ENCODE measurements at places on chromosomes 13 and 19. TPM values are rescaled to one million over a fixed set of nuclear protein-coding genes. Genes with fewer than 3 reads are reported as not detected.

DNA sequence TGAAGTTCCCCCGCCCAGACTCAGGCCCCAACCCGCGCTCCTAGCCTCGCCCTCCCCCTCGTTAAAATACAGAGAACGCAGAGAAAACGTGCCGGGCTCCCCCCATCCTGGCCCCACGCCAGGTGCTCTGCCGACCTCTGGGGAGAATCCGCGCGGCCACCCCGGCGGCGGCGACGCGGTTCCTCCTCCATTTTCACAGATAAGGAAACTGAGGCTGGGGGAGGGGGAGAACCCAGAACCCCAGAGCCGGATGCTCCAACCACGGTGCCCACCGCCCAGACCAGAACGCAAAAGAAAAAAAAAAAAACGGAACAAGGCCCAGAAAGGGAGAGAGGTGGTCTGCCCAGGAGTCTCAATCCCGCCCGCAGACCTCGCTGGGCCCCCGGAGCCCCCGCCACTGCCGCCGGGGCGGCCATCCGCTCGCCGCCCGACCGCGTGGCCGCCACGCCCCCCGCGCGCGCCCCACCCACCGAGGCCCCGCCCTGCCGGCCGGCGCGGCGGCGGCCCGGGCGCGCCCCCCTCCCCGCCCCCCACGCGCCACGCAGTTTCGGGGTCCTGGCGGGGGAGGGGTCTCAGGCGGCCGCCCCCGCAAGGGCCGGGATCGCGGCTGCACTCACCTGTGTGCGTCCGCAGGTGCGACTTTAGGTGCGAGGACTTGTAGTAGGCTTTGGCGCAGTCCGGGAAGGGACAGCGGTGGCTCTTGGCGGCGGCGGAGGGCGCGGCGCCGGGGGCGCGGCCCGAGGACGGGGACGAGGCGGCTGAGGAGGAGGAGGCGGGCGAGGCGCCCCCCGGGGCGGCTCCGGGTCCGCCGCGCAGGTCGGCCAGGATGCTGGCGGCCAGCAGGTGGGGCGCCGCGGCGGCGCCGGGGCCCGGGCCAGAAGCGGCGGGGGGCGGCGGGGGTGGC, 703 bp downstream of the KLF16 start:
- H3K4me1 ChIP-seq: peaks cover 16% of the 10 kb centered on the region
- DNase-seq: peak; percentile 83
- H3K36me3 ChIP-seq: no peaks in the 10 kb centered on the region
- peak overlapping the region; percentile 89 for H3K4me3 ChIP-seq
- no peaks in the 10 kb centered on the region for H3K27me3 ChIP-seq

GRCh38 chr19:13060964-13061927, 41.4 kb downstream of the LYL1 start:
- H3K27me3 ChIP-seq: peaks cover 81% of the 10 kb centered on the region
- H3K4me3 ChIP-seq: peak overlapping the region; percentile 78
- H3K27ac ChIP-seq: no peak overlapping the region
- peak; percentile 95 for DNase-seq

DNA sequence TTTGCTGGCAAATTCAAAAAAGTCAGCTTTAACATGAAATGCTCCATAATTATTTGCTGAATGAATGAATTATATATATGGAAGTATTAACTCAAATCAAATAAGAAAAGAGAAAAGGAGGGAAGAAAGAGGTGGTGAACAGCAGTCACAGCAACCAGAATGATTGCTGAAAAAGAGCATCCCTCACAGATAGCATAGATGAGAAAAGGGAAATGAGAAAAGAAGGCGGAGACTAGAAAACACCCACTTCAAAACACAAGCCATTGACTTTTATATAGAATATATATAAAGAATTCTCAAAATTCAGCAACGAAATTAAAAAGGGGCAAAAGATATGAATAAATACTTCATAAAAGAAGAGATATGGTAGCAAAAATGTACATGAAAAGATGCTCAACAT, 75.2 kb downstream of the CAB39L start:
- no peaks in the 10 kb centered on the region for H3K36me3 ChIP-seq
- H3K27me3 ChIP-seq: no peaks in the 10 kb centered on the region
- no peak overlapping the region for H3K4me3 ChIP-seq

DNA sequence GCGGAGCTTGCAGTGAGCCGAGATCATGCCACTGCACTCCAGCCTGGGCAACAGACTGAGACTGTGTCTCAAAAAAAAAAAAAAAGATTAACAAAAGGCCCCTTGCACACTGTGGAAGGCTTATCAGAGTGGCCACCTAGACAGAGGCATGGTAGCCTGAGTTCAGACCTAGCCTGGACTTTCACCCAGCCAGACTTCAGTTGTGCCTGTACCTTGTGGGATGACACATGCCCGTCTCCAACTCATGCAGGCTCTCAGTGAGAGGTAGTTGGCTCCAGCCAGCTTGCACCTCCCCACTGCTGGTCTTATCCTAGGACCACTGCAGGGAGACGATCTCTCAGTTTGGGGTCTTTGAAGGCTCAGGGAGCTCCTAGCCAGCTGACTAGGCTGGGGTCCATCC, 52.2 kb downstream of the GATAD2A start:
- peaks cover 20% of the 10 kb centered on the region for H3K4me1 ChIP-seq
- H3K27me3 ChIP-seq: no peaks in the 10 kb centered on the region
- H3K4me3 ChIP-seq: no peak overlapping the region
- H3K27ac ChIP-seq: no peak overlapping the region
- no peak for DNase-seq
- peaks cover 13% of the 10 kb centered on the region for H3K36me3 ChIP-seq

- no peak for DNase-seq
- H3K36me3 ChIP-seq: peaks cover 51% of the 10 kb centered on the region
- H3K4me1 ChIP-seq: peaks cover 3% of the 10 kb centered on the region
- no peak overlapping the region for H3K27ac ChIP-seq
- no peak overlapping the region for H3K4me3 ChIP-seq
- H3K27me3 ChIP-seq: no peaks in the 10 kb centered on the region
Observed at GRCh38 chr13:59954601-59955000, 209.1 kb downstream of the DIAPH3 start.

GRCh38 chr13:108964606-108965005, 335.2 kb downstream of the MYO16 start:
- no peak overlapping the region for H3K27ac ChIP-seq
- no peaks in the 10 kb centered on the region for H3K27me3 ChIP-seq
- no peaks in the 10 kb centered on the region for H3K4me1 ChIP-seq
- DNase-seq: no peak
- H3K36me3 ChIP-seq: no peaks in the 10 kb centered on the region

- H3K4me3 ChIP-seq: no peak overlapping the region
- no peaks in the 10 kb centered on the region for H3K27me3 ChIP-seq
- H3K36me3 ChIP-seq: peaks cover 5% of the 10 kb centered on the region
- no peak overlapping the region for H3K27ac ChIP-seq
Observed at GRCh38 chr13:93881411-93881810, 598.1 kb downstream of the DCT start.

DNA sequence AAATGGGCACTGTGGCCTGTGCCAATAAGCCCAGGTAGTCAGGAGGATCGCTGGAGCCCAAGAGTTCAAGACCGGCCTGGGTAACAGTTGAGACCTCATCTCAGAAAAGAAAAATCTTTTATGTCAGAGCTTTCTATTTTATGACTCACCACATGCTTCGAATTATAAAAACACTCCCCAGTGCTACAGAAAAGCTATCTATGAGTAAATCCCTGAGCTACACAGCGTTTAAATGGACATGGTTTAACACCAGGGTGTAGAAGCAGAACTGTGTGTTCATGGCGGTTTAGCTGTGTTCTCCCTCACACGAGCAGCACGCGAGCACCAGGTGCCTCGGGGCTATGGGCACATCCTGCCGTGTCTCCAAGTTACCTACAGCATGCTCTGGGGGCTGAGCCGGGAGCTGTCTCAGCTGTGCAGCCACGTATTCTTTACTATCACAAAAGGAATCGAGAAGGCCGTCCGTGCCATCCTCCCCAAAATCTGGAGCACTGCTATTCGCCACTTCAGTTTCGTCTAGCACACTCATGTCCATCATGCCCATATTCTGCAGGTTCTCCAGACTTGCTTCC, 6.7 kb downstream of the SAFB2 start:
- H3K4me1 ChIP-seq: no peaks in the 10 kb centered on the region
- no peak overlapping the region for H3K4me3 ChIP-seq
- H3K27ac ChIP-seq: no peak overlapping the region
- H3K27me3 ChIP-seq: no peaks in the 10 kb centered on the region
- peaks cover 84% of the 10 kb centered on the region for H3K36me3 ChIP-seq
- DNase-seq: no peak

DNA sequence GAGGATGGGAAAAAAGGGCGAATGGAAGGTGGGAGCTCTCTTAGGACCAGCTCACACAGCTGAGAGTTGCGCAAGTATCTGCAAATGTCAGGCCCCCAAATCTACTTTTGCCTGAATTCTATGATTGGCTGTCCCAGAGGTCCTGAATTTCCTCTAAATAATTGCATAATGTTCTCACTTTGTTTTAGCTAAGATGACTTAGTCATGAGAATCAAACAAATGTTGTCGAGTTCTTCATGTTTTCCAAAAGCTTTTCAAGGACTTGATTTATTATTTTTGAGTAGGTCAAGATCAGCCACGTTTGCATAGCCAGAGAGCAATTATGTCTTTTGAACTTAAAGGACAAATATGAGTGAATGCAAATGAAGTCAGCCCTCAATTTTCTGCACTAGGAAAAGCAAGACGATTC, 246.6 kb upstream of the MAB21L1 start:
- H3K4me1 ChIP-seq: no peaks in the 10 kb centered on the region
- no peak overlapping the region for H3K27ac ChIP-seq
- no peaks in the 10 kb centered on the region for H3K36me3 ChIP-seq
- no peak overlapping the region for H3K4me3 ChIP-seq
- H3K27me3 ChIP-seq: no peaks in the 10 kb centered on the region

- no peak overlapping the region for H3K27ac ChIP-seq
- no peaks in the 10 kb centered on the region for H3K36me3 ChIP-seq
- no peak for DNase-seq
Observed at GRCh38 chr13:64007339-64007738, 2591.7 kb upstream of the PCDH20 start.

DNA sequence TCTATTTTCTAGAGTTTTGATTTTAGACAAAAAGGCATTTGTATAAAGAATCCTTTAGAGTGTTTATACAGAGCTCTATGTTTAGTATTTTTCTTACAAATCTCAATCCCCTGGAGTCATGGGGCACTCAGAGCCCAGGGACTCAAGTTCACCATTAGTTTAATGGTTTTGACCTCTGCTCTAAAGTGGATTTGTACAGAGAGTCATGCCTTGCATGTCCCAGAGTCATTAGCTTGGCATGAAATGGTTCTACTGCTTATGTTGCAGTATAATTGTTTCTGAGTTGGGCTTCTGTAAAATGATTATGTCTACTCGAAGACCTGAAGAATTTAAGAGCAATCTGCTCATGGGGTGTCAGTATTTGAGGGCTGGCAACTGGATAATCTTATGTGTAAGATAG, 406.2 kb downstream of the DLEU7 start:
- no peaks in the 10 kb centered on the region for H3K27me3 ChIP-seq
- no peak overlapping the region for H3K27ac ChIP-seq
- DNase-seq: no peak
- H3K4me3 ChIP-seq: no peak overlapping the region

- H3K4me1 ChIP-seq: no peaks in the 10 kb centered on the region
- peaks cover 87% of the 10 kb centered on the region for H3K27me3 ChIP-seq
- no peak overlapping the region for H3K27ac ChIP-seq
Observed at GRCh38 chr13:43579321-43579720, 207.5 kb downstream of the ENOX1 start.

- DNase-seq: peak; percentile 100
- peaks cover 35% of the 10 kb centered on the region for H3K36me3 ChIP-seq
- peak overlapping the region; percentile 82 for H3K27ac ChIP-seq
- no peaks in the 10 kb centered on the region for H3K27me3 ChIP-seq
- no peaks in the 10 kb centered on the region for H3K4me1 ChIP-seq
- peak overlapping the region; percentile 82 for H3K4me3 ChIP-seq
Observed at GRCh38 chr19:45615795-45616703, 14.0 kb upstream of the GPR4 start.

GRCh38 chr19:15538774-15539173, 30.4 kb downstream of the CYP4F22 start:
- no peak for DNase-seq
- H3K4me3 ChIP-seq: no peak overlapping the region
- no peak overlapping the region for H3K27ac ChIP-seq
- no peaks in the 10 kb centered on the region for H3K4me1 ChIP-seq
- H3K27me3 ChIP-seq: no peaks in the 10 kb centered on the region

GRCh38 chr19:44582581-44583265, 30.6 kb upstream of the IGSF23 start:
- H3K4me1 ChIP-seq: no peaks in the 10 kb centered on the region
- no peaks in the 10 kb centered on the region for H3K36me3 ChIP-seq
- no peak overlapping the region for H3K27ac ChIP-seq

DNA sequence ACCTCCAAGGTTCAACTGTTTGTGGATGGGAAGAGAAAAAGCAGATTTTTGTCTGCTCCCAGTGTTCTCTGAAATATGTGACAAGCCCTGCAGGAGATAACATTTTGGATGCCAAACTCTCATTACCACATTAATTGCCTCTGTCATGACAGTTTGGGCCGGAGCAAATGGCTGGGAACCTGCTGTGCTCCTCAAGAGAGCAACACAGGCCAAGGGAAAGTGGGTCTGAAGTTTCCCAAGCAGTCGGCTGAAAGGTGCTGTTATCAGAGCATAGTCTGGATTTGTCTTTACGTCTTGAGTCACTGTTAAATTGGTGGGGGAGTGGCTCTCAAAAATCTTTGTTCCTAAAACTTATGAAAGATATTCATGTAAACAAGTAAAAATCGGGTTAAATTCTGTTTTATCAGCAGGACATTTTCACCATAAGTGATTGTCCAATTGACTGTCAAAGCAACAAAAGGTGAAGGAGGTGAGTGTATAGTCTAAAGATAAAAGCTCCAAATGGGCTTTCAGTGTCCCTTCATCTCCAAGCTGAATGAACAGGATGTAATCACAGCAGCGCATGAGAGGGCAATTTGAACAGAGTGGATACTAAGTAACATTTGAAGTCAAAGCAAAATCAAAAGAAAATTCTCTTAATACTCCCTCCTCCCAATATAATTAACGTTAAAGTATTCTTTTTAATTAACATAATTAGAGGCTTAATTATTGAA, 844.8 kb downstream of the PCDH17 start:
- peak; percentile 73 for DNase-seq
- H3K4me1 ChIP-seq: no peaks in the 10 kb centered on the region
- no peaks in the 10 kb centered on the region for H3K36me3 ChIP-seq
- no peaks in the 10 kb centered on the region for H3K27me3 ChIP-seq
- no peak overlapping the region for H3K4me3 ChIP-seq

- DNase-seq: no peak
- no peaks in the 10 kb centered on the region for H3K4me1 ChIP-seq
- H3K27ac ChIP-seq: no peak overlapping the region
- H3K4me3 ChIP-seq: no peak overlapping the region
Observed at GRCh38 chr19:18021121-18021755, 13.3 kb downstream of the ARRDC2 start.

CCDC169 gene
- total RNA-seq: 18.2 TPM

TNFAIP8L1 gene
- total RNA-seq: 27.1 TPM

ADM5 gene
- total RNA-seq: 4.9 TPM

YJEFN3 gene
- total RNA-seq: 13.3 TPM

CCDC194 gene
- 3.1 TPM for total RNA-seq

UBA52 gene
- total RNA-seq: 1,256 TPM

ATP4B gene
- not detected for total RNA-seq
